ENCODE measurements at places on chromosomes 2 and 18. TPM values are rescaled to one million over a fixed set of nuclear protein-coding genes. Genes with fewer than 3 reads are reported as not detected.

Gene CHRND
- not detected for polyA plus RNA-seq

DNA sequence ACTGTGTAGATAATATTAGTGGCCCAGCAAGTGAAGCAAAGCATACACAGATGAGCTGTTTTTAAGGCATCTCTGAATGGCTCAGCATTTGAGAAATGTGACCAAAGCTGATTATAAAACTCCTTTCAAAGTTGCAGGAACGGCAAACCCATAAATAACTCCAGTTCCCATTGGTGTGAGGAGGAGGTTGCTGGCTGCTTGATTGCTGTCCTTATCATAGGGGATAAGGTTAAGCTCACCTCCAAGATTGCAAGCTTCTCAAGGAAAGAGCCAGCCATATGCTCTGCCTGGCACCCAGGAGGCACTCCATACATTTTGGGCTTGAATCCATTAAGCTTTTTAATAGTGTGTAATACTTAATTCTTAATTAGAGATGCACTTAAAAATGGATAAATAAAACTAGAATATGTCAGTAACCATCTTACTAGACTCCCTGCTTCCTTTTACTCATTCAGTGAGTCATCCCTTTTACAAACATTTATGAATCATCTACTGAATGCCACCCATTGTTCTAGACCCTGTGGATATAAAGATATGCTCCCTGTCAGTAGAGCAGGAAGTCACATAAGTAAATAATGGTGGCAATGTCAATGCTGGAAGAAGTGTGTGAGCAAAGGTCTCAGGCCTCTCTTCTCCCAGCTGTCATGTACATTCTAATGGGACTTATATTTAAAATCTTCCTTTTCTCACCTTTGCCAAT is 99.3 kb downstream of the SPATS2L start:
- DNase-seq = no peak

DNA sequence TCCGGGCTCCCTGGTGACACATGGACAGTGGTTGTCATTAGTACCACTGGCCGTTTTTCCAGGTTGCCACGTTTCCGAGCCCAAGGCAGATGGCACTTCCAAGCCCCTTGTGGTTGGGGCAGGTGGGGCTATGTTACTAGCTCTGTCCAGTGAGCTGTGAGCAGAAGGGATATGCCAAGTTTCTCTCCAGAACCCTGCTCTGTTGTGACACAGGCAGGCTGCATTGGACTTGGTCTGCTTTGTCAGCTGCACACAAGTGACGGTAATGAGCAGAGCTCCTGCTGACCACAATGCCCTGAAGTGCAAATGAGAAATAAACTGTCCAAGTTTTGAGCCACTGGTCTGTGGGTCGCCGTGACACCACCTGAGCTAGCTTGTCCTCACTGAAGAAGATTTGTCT is 118.8 kb downstream of the GYPC start:
- DNase-seq = no peak

GRCh38 chr2:218312267-218312756 is 20.0 kb upstream of the TMBIM1 start:
- no peak for DNase-seq

Gene POTEC
- polyA plus RNA-seq = not detected

- DNase-seq = no peak
Observed at GRCh38 chr18:61589053-61589723, 256.0 kb downstream of the CDH20 start.

Gene TCF7L1
- polyA plus RNA-seq = not detected

- DNase-seq = no peak
Observed at GRCh38 chr2:134583997-134584520, 134.7 kb downstream of the TMEM163 start.

GRCh38 chr2:200856806-200857205 is 7.7 kb downstream of the CLK1 start:
- no peak for DNase-seq

Gene SCLY
- 10.9 TPM for polyA plus RNA-seq

GRCh38 chr2:84496386-84496785 is 19.9 kb upstream of the DNAH6 start:
- DNase-seq = no peak

DNA sequence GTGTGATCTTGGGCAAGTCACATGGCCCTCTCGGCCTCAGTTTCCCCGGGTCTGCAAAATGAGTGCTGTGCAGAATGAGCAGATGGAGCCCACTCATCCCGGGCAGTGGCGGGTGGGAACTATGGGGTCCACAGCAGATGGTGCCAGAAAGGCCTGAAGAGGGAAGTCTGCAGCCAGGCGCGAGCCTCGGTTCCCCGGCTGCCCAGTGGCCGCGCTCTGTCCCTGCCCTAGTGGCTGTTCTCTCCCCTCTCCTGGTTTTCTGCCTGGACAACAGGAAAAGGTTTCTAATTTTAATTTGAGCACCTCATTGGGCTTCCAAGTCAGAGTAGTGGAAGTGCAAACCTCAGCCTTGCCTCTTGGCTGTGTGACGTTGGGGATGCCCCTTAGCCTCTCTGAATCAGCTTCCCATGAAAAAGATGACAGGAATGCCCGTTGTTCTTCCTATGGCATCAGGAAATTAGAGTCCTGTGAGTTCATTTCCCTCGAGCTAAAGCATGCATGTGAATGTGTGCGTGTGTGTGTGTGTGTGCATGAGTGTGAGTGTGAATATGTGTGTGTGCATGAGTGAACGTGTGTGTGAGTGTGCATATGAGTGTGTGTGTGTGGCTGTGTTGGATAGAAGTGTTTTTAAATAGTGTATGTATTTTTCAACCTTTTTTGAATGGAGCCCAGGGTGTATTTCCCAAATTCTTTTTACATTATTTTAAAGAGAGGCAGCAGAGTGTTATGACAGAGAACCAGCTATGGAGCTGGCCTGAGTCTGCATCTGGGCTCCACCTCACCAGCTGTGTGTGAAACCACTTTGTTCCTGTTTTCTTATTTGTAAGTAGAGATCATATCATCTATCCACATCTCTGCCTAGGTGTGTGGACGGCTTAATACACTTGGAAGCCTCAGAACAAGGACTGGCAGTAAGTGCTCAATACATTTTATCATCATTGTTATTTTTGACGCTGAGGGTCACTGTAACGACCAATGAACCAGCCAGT is 41.3 kb downstream of the RRM2 start:
- peak; percentile 22 for DNase-seq

DNA sequence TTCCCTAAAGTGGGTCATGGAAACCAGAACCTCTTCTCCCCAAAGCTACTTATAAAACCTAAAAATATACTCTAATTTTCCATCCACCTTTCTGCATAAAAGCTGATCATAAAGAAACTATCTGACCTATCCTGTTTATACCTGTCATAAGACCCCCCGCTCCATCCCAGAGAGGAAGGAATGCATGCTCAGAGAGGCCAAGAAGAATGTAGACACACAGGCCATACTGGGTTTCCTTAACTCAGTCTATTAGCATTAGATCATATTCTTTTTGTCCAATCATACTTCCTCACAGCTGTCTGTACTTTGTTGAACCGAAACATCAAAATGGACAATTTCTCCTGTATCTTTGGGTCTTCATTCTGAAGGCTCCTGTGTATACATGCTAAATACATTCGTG is 52.3 kb downstream of the B3GNT2 start:
- DNase-seq = no peak

Gene SLC4A3
- polyA plus RNA-seq = not detected

DNA sequence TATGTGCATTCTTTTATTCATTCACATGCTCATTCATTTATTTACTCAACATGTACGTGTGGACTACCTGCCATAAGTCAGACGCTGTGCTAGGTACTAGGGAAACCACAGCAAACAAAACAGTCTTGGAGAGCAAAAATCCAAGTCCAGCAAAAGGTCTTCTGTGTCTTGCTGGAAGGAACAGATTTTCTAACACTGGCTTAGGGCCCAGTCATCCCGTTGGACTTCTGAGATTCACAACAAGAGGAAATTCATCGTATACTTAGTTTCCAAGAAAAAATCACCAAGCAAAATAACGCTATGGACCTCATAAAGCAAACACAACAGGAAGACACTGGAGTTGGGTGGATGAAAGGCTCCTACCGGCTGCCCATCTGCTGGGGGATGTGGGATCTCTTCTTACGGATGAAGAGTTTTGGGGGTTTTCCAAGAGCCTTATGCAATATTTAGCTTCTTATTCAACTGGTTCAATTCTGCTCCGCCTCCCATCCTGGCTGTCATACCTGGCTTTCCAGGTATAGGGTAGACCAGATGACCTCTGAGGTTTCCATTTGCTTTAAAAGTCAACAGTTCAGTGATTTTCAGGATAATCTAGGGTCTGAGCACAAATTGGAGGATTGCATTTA is 262.7 kb downstream of the HAUS1 start:
- DNase-seq = no peak

GRCh38 chr2:143852759-143853158 is 667.2 kb downstream of the ZEB2 start:
- DNase-seq = no peak

Gene CLEC4F
- polyA plus RNA-seq = not detected

DNA sequence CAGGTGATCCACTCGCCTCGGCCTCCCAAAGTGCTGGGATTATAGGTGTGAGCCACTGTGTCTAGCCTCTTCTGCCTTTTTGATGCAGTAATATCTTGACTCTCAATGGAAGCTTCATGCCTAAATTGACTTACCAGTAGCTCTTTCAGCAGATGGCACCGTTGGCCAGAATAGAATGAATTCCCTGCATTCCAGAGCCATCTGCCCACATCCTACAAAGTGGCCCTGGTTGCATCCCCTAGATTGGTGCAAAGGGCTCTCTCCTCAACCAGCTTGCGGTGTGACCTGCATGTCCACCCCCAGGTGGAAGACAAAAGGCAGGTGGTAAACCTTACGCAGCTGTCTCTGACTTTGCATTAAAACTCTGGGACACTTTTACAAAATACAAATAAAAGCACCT is 4.4 kb upstream of the PARD6G start:
- DNase-seq = no peak

DNA sequence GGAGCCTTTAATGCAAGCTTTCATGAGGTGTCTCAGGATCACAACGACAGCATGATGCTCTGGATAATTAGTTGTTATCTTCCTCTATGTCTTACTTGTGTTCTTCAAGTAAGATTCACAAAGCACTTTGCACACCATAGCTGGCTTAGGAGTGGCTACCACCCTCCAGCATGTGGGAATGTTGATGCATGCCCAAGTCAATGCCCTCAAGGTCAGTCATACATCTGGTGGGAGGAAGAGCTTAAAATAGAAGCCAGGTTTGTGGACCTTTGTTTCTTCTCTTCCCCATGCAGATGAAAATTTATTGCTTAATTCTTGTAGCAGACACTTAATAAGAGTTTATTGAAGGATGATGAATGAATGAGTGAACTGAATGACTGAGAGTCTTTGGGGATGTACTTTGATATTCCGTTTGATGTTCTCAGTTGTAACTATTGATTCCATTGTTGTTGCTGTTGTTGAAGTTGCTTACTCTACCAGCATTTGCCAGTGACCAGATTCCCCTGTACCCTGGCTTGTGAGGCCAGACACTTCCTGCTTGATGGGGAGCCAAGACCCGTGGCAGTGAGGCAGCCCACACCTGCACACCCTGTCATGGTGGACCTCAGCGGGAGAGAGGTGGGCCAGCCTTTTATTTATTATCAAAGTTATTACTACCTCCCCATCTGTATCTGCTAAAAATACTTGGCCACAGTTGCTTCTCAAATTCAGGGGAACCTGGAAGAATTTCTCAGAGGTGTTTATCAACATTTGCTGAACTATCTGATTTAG is 137.8 kb downstream of the LAMA3 start:
- no peak for DNase-seq

DNA sequence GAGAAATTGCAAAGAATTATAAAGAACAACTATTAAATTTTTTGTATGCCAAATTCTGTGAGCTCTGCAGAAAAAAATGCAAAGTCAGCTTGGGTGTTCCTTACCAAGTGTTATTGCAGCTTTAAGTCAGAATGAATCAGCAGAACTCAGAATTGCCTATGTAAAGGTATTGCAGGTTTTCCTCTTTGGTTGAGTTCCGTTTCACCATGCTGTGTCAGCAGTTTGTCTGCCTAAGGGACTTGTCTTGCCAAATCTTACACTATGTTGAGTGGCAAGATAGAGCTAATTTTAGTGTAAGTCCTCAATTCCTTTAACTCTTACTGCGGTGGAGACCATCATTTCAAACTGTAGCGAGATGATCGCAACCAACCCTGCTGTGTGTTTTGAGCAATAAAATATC is 38.8 kb downstream of the ADAM23 start:
- DNase-seq = no peak

DNA sequence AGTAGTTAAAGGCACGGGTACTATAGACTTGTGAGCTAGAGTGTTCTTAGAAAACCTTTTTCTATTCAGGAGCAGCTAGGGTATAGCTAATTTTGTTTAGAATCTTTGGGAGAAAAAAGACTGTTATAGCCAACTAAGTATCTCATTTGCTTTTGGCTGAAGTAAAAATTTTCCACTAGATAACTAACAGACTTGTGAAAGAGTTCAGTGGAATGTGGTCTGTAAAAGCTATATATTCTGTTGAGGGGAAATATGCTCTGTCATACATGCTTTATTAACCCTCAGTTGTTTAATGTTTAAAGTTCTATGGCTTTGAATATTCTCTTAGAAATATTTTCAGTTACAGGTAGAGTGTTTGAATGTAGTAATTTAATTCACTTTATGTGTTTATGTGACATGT is 49.7 kb downstream of the RIF1 start:
- no peak for DNase-seq

DNA sequence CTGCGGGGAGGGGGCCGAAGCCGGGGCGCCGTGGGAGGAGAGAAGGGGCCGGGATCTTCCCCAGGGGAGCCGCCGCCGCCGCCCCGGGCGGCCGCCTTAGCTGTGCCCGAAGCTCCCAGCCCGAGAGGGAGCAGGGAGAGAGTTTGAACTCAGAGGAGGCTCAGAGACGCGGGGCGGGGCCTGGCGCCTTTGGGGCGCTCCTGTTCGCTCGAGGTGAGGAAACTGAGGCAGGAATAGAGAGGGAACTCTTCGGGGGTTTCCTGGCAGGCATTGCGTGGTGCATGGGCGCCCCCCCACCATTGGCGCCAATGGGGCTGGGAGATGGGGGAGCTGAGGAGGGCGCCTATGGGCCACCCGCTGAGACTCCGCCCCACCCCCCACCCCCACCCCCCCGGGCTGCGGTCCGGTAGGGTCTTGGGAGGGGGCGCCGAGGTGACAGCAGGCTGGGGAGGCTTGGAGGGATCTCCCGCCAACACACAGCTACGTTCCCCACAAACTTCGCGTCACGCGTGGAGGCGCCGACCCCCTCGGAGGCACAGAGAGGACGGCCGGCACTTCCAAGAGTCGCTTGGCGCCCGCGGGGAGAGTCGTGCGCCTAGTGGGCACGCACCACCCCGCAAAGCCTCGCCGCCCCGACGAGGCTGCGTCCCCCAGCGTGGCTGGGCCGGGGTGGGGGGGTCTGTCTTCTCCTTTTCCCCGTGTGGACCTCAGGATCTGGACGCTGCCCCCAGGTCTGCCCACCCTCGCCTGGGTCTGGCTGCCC is 680 bp downstream of the CTDSP1 start:
- peak; percentile 69 for DNase-seq

Data from naive thymus-derived CD8-positive, alpha-beta T cell (primary cell).